ENCODE measurements at places on chromosomes 13 and 19.

DNA sequence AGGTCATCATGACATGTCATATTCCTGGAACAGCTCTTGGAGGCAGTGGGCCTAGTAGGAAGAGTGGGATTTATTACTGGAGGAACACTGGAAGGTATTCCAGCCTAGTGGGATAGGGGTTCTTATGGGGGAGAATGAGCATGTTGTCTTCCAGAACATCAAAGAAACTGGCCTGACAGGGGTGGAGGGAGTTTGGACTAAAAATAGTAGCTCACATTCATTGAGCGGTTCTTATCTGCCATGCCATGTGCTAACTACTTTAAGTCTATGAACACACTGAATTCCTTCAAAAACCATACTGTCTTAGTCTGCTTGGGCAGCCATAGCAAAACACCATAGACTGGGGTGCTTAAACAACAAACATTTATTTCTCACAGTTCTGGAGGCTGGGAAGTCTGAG, 413.6 kb downstream of the HS6ST3 start:
- DNase-seq: no peak

DNA sequence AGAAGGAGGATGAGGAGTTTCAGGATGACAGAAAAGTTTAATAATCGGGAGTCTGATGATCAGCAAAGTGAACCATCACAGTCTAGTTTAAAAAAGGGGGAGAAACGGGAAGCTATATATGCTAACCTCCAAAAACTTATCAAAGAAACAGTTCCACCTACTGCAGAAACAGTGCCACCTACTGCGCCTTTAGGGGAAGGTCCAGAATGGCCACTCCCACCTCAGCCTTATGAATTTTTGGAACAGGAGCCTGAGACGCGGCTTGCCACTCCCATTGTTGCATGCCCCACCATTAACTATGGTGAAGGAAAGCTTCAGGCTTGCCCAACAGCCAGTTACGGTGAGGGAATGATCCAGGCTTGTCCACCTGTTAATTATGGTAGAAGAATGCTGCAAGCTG, 929.0 kb downstream of the SLITRK6 start:
- DNase-seq: no peak

DNA sequence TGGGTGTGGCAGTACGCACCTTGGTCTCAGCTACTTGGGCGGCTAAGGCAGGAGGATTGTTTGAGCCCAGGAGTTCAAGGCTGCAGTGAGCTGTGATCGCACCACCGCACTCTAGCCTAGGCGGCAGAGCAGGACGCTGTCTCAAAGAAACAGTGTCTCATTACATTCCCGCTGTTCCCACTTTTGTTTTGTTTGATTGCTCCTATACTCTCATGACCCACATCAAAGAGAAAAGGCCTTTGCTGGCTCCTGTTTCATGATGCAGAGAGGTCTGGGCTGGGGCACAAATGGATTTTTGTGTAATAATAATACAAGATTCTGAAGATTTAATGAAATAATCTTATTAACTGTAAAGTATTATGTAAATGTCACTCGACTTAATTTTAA, 85.7 kb downstream of the LACC1 start:
- no peak for DNase-seq

GRCh38 chr19:37920591-37921450, 13.8 kb downstream of the SIPA1L3 start:
- DNase-seq: no peak

DNA sequence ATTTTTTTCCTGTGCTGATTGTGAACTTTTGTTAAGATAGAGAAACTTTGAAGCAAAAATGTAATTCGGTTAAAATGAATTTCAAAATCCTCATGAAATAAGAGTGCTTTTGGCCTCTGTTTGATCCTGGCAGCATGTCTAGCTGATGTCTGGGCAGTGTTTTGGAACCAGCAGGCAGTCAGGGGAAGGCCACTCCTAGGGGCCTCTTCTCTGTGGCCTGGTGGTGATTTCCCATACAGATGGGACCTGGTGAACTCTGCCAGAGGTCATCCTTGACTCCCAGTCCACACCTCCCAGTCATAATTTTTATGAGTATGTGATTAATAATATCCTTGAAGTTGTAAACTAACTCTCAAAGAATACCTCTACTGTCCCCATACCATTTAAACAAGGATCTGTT, 226.6 kb downstream of the PCCA start:
- no peak for DNase-seq

DNA sequence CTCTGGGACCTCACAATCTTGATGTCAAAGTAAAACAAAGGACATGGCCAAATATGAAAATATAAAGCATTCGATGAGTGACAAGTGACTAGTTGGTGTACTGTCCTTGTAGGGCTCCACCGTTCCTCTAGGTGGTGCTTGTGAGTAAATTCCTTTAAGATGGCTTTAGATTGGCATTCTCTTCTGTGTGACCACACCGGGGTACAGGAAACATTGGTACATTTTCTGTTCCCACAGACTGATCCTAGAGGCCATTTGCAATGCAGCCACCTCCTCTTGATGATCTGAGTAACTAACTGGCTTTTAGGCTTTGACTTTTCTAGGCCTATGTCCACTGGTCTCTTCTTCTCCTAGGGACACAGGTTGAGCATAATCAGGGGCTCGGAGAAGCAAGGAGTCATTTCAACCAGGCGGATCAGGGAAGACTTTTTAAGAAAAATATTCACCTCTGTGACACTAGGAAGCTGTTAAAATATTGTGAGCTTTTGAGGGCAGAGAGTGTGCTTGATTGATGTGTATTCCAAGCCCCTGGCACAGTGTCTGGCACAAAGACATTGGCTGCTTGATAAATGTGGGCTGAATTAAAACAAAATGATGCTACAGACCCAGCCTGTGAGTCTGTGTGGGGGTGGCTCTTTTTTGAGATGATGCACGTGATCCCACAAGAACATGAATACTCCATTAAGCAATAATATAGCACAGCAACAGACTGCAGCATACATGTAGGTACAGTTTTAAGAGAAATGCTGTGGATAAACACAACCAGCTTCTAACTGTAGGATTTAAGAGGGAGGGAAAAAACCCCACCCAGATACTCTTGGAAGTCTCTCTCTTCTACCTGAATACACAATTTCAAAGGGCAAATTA, 21.0 kb downstream of the EPSTI1 start:
- DNase-seq: peak; percentile 73

DNA sequence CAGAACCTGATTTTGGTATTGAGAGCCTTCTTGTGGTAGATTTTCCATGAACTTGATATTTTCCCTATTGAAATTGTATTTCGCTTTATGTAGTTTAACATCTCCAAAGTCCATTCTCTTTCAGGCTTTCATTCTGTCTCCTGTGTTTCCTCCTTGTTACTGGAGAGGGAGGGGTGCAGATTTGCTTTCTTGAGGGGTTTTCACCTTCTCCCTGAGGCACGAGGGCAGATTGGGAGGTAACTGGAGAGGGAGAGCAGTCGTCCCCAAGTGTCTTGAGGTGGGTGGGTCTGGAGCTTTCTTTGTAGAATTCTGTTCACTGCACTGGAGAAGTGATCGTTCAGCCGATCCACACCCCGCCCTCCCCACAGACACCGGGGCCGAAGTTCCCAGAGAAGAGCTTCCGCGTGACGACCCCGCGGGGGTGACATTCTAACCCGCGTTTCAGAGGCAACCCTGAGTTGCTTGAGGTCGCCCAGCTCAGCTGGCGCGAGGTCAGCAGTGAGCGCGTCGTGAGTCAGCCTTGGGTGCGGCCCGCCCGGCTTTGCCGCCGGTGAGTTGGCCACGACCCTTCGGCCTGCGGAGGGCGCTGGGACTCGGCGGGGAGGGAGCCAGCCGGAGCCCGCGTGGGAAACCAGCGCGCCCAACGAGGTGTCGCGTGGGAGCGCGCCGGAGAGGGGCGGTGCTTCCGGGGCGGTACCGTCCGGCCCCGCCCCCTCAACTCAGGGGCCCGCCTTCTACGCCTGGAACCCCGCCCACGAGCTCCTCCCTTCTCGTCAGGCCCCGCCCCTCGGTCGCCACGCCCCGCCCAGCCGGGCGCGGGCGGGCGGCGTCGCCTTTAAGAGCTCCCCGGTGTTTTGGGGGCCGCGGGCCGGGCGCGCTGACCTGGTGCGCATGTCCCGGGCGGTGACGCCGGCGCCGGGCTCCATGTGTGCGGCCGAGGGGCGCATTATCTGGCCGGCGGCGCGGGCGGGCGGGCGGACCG, at the start of gene GATAD2A:
Gene GATAD2A, plus strand, starts transcription at position 797 of the 982 bp plus-strand sequence. CDS start 59,671 bp downstream, outside the sequence.
- peak; percentile 91 for DNase-seq

- no peak for DNase-seq
Measured at GRCh38 chr19:54345938-54346386, 7.0 kb upstream of the LILRA4 start.

- DNase-seq: no peak
Measured at GRCh38 chr19:52227196-52227940, 37.5 kb downstream of the PPP2R1A start.

DNA sequence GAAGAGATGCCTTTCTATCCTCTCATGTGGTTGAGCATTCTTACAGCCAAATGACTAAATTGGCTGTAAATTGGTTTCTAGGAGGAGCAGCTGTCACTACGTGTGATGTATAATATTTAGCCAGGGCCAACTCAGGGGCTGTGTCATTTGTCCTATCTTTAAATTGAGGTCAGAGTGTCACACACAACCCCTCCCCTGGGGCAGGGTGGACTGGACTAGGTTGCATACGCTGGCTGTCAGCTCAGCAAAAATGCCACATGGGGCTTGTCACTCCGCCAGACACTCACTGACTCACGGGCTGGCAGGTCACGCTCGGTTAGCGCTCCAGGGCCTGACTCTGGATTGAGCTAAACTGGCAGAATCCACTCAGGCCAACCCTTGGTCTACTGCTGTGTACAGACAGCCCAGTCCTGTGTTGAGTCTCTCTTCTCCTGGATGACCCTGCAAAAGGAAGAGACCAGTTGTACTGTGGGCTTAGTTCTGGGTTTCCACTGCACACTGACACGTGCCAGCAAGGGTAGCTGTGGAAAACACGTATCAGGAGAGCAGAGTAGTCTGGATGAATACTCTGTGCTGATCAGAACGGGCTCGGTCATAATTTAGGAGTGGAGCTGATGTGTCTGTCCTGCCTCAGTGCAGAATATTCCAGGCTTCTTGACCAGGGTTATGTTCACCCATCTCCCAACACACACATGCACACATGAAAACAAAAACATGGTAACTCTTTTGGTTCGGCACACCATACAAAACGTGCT, 29.1 kb downstream of the SHISA2 start:
- DNase-seq: no peak

GRCh38 chr19:46270521-46271256, 26.2 kb upstream of the HIF3A start:
- DNase-seq: no peak

DNA sequence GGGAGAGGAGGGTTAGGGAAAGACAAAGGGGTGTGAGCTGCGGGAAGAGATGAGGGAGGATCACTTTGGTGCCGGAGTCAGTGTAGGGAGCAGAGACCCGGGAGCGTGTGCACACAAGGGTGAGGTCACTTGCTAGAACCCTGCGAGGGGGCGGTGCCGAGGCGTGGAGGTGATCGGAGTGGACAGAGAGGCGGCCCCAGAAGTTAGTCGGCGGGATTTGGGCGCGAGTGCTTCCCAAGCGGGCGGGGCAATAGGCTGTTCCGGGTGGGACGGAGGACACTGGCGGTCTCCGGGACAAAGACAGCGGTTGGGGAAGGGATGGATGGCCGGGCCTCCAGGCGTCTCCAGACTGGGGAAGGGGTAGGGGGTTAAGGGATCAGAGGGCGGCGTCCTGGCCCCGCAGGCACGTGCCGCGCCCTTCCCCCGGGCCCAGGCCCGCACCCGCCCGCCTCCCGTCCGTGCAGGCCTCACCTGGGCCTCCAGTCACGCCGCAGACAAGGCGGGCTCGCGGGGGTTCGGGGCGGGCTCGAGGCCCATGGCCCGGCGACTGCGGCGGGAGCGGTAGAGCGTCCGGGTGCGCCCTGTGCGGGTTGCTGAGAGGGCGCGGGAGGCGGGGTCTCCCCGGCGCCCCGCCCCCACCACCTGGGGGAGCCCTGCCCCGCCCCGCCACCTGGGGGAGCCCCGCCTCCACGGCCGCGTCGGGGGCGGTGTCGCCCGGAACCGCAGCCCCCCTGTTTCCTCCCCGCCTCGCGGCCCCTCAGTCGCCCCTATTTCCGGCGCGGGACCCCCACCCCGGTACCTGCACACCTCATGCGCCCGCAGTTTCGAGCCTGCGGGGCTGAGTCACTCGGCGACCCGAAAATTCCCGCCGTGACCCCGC, at the start of gene LPAR2:
Gene LPAR2, minus strand, starts transcription at position 600 of the 880 bp plus-strand sequence. CDS start 945 bp downstream, outside the sequence.
- peak; percentile 86 for DNase-seq

- DNase-seq: peak; percentile 38
Measured at GRCh38 chr13:27712421-27712820, 79.9 kb upstream of the GSX1 start.

DNA sequence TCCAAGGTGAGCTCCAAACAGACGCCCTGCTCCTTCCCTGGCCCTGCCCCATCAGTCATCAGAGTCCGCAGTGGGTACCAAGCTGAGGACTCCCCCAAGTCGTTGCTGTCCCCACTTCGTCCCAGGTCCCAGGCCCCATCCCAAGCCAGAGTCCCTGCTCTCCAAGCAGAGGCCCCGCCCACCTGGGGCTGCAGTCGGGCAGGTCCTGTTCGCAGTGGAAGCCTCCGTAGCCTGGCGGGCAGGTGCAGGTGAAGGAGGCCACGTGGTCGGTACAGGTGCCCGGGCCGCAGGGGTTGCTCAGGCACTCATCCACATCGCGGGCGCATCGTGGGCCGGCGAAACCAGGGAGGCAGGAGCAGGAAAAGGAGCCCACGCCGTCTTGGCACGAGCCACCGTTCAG, 19.4 kb downstream of the NOTCH3 start:
- DNase-seq: no peak

DNA sequence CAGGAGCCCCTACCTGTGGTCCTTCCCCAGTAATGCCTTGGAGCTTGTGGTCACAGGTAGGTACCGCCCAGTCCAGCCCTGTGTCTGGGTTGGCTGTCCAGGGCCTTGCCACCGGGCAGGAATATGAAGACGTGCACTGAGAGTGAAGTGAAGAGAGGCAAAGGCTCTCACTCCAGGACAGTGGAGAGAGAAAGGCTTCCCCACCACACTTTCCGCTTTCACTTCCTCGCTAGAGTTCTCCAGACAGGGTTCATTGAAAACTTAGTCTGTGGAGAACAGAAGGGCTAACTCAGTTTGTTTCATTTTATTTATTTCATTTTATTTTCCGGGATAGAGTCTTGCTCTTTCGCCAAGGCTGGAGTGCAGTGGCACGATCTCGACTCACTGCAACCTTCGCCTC, 14.2 kb downstream of the FCAR start:
- DNase-seq: no peak

GRCh38 chr13:76672420-76672819, 213.8 kb downstream of the KCTD12 start:
- DNase-seq: no peak

DNA sequence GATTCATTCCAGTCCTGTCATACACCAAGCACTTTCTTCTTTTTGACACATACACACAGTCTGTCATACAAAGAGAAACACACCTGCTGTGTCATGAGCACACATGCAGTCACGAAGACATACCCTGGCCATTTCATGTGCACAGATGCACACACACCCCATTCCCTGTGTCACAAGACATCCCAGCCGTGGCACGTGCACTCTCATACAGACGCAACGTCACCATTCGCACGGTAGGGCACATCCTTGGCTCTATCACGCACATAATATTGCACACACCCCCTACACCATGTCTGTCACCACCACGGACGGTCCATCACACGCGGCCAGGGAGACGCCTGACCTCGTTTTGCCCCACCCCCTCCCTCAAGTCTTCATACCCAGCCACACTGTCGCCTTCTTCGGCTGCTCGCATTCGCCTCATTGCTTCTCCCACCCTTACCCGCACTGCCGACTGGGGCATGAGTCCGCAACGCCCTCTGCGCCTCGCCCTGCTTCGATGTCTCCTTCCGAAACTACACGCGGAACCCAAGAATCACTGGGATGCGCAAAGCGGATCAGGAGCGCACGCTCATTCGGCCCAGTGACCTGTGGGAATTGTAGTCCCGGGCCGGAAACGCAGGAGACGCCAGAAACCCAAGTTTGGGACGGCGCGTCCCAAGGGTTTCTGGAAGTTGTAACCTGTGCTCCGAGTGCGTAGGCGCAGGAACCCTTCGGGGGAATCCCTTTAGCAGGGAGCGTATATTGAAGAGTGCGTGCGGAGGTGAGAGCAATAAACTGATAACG, 6.8 kb upstream of the ZNF283 start:
- peak; percentile 23 for DNase-seq
